ENCODE measurements at places on chromosomes 13 and 19.
A peak's percentile ranks its signal among the peaks of the same experiment; 100 is the strongest.

DNA sequence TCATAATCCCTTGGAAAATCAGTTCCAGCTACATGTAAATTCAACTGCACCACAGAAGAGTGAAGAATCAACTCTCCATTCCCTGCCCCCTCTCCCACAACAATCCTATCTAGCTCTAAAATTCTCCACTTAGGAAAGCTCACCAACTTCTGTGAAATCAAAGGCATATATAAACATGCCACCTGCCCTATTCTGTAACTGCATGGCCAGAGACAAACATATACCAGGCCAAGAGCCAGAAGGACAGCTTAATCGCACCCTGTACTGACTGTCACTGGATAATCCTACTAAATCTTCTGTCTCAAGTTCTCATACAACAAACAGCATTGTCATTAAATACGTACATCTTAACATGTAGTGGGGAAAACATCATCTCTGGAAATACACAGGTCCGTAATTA is 58.2 kb upstream of the EEF1AKMT1 start:
- no peak for DNase-seq

GRCh38 chr19:56504581-56504980 is 3.1 kb upstream of the ZNF471 start:
- no peak for DNase-seq

DNA sequence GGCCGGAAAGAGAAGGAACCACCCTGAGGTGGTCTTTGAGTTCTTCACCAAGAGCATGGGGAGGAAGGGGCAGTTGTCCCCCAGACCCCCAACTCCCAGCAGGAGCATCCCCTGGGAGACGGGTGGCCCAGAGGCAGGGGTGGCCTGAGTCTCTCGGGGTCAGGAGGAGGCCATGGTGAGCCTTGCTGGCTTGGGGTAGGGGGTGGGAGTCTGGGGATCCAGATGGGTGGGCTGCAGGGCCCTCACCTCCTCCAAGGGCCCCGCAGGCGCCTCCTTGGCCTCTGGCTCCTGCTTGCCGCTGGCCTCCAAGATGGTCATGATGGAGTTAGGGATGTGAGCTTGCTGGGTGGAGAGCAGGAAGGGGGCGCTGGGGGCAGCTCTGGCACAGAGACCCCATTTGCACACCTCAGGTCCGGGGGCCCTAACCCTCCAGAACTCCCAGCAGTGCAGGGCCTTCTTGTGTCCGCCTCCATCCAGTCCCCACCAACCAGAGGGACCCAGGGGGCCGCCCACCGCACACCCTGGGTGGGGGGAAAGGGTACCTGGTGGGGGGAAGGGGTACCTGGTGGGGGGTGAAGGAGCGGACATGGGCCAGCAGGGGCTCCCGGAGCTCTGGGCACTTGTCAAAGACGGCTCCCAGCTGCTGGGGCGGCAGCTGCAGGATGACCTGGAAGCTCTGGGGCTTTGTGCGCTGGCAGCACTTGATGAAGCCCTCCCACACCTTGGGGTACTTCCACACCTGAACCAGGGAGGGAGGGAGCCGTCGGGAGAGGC is 1.3 kb upstream of the RSPH6A start:
- no peak for DNase-seq

- no peak for DNase-seq
Observed at GRCh38 chr19:679418-680286, 3.5 kb downstream of the FSTL3 start.

- no peak for DNase-seq
Observed at GRCh38 chr19:46967578-46968032, 52.0 kb upstream of the NPAS1 start.

DNA sequence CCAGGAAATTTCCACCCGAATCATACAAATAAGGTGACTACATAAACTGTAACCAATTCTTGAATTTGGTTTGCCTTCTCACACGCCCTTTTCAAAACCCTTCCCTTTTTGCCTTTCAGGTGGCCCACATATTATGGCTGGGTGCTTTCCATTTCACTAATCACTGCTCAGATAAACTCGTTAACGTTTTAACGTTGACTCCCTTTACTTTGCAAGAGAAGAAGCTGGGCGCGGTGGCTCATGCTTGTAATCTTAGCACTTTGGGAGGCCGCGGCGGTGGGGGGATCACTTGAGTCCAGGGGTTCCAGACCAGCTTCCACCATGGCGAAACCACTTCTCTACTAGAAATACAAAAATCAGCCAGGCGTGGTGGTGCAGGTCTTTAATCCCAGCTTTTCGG is 19.8 kb upstream of the ZNF91 start:
- DNase-seq = no peak

DNA sequence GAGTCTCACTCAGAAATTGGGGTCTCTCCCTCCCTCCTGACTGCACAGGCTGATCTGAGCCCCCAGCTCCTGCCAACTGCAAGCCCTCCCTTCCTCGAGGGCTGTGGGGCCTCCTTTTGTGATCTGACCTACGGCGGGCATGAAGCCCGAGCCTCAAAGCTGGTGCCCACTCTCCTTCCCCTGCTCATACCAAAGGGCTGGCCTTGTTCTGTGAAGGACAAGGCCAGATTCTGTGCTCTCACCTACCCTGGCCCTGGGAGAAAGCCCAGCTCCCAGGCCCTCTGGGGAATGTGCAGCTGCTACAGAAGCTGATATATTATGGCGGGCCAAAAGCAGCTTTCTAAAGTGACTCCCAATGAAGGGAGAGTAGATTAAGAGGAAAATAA is 9.0 kb upstream of the ECH1 start:
- no peak for DNase-seq

DNA sequence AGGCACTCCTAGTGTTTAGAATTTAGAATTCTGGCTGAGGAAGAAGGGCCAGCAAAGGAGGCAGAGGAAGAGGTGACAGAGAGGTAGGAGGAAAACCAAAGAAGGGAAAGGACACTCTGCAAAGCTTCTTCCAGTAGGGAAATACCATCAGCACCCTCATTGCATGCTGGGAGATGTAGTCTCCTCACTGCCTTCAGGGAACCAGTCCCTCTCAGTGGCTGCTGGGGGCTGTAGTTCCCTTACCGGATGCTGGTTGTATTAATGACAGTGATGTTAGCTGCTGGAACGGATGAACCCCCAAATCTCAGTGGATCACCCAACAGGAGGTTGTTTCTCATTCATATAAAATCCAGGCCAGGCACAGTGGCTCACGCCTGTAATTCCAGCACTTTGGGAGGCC is 10.1 kb downstream of the GRIN2D start:
- DNase-seq = peak; percentile 44

GRCh38 chr19:40521276-40521675 is 54.5 kb downstream of the SPTBN4 start:
- no peak for DNase-seq

DNA sequence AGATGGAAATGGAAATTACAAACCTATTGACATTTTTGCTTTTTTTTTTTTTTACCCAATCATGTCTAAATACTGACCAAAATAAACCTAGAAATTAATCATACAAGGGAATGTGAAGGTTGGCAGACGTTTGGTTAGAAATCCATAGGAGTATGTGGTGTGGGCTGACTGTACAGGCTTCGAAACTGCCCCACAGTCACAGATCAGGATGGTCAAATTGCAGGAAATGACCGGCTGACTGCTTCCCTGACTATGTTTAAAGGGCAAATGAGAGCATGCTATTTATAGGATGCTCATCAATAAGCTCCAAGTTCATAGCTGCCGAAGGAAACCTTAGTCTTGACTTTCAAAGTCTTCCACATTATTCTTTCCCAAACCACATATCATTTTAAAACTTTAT is 118.4 kb downstream of the COG6 start:
- DNase-seq = no peak

Measured in NCI-H1930 (cell line).